ENCODE measurements at places on chromosomes 12 and 14. TPM values are rescaled to one million over a fixed set of nuclear protein-coding genes. Genes with fewer than 3 reads are reported as not detected.

SERPINA10 gene
- total RNA-seq: not detected

DNA sequence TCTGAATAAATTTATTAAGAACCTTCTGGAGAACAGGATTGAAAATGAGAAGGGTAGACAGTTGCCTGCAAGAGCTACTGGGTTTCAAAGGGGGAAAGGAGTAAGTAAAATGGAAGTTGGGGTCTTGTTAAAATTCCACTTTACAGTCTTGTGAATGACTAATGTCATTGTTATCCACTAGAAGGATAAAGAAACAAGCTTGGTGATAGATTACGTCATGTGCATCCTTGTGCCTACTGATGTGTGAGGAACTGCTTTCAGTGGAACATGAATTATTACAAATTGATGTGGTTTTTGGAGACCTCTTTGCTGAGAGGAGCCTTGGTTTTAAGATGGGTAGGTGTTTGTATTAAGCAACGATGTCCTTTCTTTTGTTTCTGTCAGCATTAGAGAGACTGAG is 272.5 kb upstream of the PRICKLE1 start:
- no peak for DNase-seq

GLS2 gene
- 0.30 TPM for total RNA-seq

DNA sequence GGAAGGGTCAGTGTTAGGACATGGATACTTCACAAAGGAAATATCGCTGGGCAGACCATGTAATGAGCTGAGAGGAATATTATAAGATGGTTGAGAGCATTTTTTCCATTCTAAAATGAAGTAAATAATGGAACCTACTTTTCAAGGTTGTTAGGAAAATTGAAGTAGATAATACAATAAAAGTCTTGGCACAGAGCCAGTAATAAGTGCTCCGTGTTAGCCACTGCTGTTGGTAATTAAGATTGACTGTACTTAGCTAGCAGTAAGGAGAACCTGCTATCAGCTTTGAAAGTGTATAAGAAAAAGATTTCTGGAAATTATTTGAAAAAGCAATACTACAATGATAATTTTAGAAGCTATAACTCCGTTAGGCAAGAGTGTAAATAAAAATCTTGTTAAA is 77.6 kb downstream of the SCAF11 start:
- no peak for DNase-seq

DPY19L2 gene
- total RNA-seq: 23.2 TPM
